CD8-positive, alpha-beta T cell (primary cell): ENCODE measurements at places on chromosomes 2 and 18.
A peak's percentile ranks its signal among the peaks of the same experiment; 100 is the strongest.

- DNase-seq: no peak
Observed at GRCh38 chr18:3193331-3193730, 26.4 kb downstream of the MYOM1 start.

DNA sequence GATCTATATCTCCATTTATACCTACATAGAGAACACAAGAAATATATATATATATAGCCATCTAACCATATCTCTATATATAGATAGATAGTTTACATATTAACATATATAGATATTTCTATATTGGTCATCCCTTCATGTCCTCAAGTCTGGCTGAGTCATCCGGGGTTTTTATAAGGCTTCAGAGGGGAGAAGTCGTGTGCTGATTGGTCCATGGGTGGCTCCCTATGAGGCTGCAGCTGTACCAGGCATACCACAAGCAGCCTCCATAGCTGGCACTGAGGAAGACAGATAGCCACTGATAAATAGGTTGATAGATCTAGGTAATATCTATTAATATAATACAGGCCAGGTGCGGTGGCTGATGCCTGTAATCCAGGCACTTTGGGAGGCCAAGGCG is 618.3 kb upstream of the SETBP1 start:
- no peak for DNase-seq

GRCh38 chr2:232528746-232529460 is 2.9 kb downstream of the CHRND start:
- no peak for DNase-seq

DNA sequence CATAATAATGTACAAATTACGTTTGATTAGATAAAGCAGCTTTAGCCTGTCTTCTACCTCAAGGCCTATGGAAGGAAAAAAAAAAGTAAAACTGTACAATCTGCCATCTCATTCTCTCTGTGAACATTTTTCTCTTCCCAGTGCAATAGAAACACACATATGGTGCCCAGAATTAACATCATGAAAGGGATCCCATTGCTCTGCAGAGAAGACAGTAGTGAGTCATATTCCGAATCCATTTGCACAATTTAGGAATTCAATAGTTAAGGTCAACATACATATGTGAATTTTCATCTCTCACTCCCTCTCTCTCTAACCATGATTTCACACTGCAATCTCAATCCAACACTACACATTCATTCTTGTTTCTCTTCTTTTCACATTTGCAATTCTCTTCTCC is 640.9 kb upstream of the SOX11 start:
- DNase-seq: no peak

DNA sequence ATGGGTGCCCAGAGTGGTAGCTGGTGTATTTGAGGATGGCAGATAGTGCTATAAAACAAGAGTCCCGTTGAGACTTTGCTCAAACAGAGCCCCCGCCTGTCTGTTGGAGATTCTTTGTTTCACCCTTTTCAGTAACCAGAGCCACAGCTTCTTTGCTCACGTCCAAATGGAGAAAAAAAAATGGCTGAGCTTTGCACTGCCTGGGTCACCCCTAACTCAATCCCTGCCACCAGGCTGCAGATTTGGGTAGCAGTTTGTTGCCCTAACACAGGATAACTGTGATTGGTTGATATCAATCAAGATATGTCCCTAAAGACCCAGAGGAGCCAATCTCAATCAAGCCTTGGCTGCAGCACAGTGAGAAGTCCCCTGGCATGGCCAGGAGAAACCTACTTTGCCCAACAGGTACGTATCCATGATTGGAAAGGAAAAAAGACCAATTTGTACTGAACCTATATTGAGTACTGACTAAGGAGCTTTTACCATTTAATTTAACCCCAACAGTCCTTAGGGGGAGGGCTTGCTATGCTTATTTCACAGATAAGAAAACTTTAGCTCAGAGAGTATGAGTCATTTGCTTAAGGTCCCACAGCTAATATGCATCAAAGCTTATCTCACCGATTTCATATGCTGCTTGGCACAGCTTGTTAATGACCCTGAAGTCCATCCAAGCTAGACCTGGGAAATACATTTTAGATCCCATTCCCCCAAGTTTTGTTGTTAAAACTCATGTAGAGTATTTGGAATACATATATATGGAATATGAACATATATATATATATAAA is 72.0 kb upstream of the SH3BP4 start:
- no peak for DNase-seq

GRCh38 chr2:43218155-43218701 is 8.2 kb downstream of the ZFP36L2 start:
- DNase-seq: no peak

GRCh38 chr2:66781804-66782203 is 346.9 kb downstream of the MEIS1 start:
- no peak for DNase-seq

- DNase-seq: no peak
Observed at GRCh38 chr2:72958542-72959385, 41.4 kb downstream of the EMX1 start.

GRCh38 chr2:142716463-142717242 is 160.8 kb upstream of the KYNU start:
- DNase-seq: no peak

DNA sequence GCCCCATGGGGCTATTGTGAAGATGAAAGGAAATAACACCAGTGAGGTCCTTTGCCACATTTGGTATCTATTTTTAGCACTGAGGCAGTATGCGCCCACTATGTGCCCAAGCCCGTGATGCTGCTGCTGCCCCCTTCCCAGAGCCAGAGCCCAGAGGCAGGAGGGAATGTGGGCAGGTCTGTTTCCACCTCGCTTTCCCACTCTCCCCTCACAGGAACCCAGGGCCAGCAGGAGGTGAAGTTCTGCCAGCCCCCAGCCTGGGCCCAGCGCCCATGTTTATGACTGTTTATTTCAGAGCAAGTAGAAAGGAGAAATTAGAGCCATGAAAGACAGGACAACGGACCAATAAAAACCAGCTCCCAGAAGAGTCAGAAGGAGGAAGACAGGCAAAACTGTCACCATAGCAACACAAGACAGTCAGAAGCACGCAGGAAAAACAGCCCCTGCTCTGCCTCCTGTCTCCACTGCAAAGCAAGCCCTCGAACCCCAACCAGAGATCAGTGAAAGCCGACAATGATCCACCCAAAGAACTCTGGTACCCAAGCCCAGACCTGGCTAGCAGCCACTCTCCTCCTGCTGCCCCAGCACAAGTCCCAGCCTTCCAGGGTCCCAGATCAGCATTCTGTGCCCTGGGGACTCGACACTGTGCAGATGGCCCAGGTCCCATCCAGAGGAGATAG is 1.4 kb downstream of the CYRIA start:
- no peak for DNase-seq

DNA sequence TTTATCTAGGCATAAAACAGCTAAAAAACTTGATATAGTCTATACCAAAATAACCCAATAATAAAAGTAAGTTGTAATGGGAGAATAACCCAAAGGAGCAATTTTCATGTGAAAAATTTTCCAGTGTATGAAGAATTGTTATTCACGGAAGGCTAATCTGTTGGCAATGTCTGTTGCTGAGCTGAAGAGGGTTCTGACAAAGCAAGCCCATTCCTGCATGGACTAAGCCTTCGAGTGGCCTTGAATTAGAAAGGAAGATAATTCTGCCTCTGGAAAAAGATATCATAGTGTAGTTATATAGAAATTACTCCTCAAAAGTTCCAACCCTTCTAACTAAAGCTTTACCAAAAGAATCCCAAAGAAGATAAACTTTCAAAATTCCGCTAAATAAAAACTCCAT is 101.5 kb downstream of the MAP2 start:
- DNase-seq: no peak

- DNase-seq: no peak
Observed at GRCh38 chr18:59386909-59387686, 28.0 kb upstream of the LMAN1 start.

DNA sequence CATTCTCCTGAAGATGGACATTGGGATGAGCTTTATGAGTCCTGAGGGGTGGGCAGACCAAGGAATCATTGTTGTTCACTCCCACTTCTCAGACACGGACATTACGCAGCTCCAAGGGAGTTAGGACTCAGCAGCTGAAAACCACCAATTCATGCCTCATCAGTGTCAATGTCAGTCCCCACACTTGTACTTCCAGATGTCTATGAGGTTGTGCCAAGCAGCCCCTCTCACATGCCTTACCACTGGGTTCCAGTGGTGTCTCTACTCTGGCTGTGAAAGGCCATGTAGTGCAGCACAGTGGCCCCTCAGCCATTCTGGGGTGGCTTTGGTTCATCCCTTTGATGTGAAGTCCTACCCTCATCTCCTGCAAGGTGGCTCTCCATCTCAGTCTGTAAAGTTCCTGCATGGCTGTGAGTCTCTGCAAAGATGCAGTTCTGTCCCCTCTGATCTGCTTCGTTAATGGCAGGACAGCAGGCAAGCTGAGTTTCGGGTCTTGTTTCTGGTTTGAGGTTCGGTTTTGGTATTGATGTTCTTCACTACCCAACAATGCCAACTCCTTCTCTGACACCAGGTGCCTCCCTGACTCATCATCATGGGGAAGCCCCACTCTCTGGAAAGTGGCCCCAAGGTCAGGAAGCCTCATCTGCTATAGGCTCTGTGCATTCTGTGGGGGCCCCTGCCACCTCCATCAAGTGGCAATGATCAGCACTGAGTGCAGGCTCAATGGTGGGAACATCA is 14.0 kb upstream of the COL6A3 start:
- DNase-seq: peak; percentile 32

GRCh38 chr2:190976521-190976920 is 37.5 kb downstream of the STAT1 start:
- DNase-seq: no peak

DNA sequence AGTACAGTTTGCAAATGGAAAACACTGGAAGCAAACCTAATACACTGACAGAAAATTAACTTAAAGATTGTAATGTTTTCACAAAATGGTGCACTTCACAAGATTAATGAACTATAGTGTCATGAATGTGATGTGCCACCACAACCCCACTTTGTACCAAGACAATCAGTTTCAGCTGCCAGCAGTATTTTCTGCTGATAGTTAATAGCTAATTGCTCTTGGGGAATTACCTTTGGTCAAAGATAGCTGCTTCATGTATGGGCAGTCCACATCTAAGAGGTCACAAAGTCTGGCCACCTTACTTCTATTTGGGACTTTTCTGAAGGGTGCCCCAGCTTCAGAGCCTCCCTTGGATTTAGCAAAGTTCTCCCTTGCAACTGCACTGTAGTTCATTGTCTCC is 254.0 kb downstream of the CALCRL start:
- no peak for DNase-seq

DNA sequence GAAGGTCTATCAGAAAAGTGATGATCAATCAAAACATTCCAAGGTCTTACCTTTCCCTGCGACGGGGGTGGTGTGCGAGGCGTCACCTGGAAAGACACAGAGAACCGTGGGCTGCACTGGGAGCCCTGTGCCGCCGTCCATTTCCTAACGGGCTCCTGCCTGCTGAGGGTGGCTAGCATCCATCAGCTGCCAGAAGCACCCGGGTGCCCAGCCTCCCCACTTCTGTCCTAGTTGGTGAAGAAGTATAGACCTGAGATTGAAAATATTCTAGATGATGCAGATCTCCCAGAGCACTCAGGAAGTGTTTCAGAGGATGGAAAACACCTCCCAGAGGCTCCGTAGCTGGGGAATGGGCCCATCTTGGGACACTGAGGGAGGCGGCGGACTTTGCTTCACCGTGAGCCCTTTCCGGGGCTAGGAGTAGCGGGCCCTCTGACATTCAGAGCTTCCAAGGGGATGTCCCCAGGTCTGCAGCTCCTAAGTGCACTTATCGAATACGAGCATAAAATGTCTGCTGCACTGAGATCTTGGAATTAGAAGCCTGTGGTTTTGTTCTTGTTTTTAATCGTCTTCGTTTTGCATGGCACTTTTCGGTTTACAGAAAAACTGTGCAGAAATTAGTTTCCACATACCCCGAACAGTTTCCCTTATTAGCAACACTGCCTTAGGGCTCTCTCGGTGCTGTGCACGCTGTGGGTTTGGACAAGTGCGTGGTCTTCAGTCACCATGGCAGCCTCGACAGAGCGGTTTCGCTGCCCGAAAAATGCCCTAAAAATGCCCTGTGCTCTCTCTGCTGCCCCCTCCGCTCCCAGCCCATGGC is 143.5 kb downstream of the MBP start:
- DNase-seq: no peak

DNA sequence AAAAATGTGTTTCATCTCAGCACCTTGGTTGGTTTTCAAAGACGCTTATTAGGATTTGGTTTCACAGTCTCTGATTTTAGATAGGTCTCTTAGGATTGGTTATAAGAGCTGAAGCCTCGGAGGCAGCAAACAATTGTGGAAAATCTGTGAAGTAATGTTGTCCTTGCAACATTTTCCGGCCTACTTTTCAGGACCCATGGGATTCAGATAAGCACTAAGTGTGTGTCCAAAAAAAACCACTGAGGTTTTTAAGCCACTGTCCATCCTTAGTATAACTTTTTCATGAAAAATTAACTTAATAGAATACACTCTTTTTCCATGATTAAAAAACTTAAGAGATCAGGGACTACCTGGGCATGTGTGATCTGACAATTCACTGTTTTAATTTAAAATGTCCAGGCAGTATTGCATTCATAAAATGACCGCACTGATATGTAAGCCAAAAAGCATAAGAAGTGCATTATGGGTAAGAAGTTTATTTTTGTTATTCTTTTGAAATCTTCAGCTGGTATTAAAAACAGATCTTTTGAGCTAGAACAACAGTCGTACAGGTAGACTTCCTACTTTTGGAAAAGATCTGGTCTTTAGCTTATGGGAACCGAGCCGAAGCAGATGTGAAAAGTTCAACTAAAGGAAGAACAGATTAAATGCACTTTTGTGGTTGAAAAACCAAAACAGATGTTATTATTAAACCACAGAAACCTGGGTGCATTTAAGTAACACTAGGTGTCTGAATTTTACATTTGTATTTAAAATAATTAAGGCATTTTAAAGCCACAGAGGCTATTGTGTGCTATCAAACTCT is 479.4 kb upstream of the ZEB2 start:
- no peak for DNase-seq

DNA sequence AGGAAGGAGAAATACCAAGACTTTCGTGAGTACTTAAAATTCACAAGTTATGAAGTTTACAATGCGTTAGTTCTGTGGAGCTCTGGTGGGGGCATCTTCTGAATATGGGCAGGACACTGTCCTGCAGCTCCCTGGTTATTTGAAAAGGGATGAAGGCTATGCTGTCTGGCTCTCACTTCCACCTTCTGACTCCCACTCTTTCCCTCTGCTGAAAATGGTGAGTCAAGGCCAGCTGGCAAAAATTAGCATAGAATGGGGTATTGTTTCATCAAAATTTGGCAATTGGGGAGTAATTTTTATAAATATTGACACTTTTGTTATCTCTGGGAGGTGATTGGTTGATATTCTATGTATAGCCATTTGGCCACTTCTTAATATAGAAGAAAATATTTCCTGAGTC is 177.4 kb downstream of the PARD3B start:
- DNase-seq: no peak

DNA sequence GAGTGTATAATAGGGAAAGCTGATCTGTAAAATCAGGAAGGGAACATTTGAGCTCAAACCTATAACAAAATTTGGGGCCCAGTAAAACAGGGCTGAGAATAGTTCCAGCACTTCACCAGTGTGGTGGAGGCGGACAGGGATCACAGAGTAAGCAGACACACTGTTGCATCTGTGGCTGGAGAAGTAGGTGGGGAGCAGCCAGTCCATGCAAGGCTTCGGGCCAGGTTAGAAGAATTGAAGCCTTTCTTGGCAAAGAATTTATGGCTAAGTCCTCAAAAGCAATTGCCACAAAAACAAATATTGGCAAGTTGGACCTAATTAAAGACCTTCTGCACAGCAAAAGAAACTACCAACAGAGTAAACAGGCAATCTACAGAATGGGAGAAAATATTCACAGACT is 93.8 kb upstream of the ZBTB14 start:
- DNase-seq: no peak

- no peak for DNase-seq
Observed at GRCh38 chr18:63708650-63709049, 5.9 kb downstream of the SERPINB11 start.
